Cardiac septum (tissue), 1 donor: ENCODE measurements at places on chromosomes 6 and 20.

- DNase-seq: no peak
Measured at GRCh38 chr20:62197801-62198200, 15.0 kb downstream of the MTG2 start.

GRCh38 chr6:36244641-36245280, 25.1 kb upstream of the PNPLA1 start:
- DNase-seq: no peak

DNA sequence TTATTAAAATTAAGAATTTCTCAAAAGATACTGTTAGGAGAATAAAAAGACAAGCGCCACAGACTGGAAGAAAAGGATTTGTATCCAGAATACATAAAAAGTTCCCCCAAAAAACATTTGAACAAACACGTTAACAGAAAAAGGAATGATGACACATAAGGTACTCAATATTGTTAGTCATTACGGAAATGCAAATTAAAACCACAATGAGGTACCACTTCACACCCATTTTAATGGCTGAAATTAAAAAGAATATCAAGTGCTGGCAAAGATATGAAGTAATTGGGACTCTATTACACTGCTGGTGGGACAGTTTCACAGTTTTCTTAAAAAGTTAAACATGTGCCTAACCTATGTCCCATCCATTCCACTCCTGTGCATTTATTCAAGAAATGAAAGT, 51.4 kb downstream of the HECA start:
- DNase-seq: no peak

DNA sequence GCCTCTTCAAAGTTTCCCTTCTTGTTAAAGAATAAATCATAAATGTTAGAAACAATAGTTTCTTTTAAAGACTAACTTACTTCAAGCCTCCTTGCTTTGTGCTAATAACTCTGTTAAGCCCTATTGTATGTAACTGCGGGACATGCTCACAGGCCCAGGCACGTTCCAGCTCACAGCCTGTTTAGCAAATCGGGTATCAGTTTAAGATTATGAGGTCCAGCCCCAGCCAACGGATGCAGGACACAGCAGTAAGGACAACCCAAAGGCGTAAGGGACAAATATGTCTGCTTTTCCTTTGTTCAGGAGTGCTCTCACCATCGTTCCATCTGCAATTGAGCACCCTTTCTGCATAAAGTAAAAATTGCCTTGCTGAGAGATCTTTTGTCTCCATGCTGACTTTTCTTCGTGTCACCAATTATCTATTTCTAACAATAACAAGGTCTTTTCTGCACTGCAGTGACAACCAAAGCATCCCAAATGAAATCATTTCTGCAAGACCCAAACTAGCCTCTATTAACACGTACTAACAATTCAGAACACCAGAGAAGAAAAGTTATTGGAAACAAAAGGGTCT, 1.4 kb downstream of the C6orf52 start:
- no peak for DNase-seq

- no peak for DNase-seq
Measured at GRCh38 chr6:99282479-99283062, 66.9 kb downstream of the FAXC start.

DNA sequence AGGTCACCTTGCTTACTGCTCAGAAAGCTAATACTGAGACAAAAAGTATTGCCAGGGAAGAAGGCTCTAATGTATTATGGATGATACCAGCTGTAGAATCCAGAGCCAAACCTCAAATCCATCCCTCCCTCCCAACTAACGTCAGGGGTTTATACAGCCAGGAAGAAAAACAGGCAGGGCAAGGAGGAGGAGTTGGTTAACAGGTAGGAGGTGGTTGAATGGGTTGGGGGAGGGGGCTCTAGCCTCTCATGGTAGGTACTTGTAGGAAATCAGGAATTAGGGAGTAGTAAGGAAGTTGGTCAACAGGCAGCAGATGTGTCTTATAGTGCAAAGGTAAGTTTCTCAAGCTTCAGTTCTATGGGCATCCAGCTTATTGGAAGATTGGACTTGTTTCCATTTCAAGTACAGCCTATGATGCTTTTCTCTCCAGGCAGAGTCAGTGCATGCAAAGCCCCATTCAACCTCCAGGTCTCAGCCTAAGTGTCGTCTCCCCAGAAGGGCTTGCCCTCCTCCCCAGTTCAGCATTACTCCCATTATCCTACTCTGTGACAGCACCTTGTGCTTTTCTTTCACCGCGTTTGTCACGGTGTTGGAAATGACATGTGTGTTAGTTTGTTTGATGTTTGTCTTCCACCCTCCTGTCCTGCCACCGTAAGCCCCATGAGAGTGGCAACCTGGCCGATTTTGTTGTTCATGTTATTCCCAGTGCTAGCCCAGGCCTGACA, 38.1 kb downstream of the PNLDC1 start:
- DNase-seq: no peak

- no peak for DNase-seq
Measured at GRCh38 chr6:118810420-118811027, 83.4 kb upstream of the ASF1A start.

DNA sequence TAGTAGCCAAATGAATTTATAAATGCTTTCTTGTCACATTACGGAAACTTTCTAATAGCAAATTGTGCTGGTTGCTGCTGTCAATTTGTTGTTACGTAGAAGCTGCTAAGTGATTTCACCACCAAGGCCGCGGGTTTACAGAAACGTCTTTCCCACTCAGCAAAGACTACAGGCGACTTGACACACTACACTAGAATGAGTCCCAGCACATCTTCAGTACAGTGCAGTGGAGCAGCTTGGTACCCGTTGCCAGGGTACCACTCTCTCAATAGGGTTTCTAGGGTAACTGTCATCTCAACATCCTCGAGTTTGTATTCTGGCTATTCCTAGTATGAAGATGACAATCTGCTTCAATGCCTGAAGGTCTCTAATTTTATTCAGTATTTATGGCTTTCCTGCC, 22.7 kb upstream of the ZDHHC14 start:
- no peak for DNase-seq

GRCh38 chr20:47782076-47782475, 3.2 kb downstream of the SULF2 start:
- no peak for DNase-seq

DNA sequence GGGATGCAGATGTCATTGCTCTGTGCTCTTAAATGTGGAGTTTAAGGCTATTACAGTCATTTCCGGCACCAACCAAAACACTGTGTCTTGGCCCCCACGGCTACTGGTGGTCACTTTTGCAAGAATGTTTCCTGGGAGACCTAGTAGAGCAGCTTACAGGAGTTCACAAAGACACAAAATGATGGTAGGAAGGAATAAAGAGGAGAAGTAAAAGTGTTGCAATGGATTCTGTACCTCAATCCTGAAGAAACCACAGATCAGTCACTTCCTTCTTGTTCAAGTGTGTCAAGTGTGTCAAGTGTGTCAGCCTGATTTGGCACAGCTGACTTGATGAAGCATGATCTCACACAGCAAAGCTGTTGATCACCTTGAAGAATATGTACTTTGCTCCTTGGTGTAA, 344.0 kb downstream of the PLCB1 start:
- no peak for DNase-seq

DNA sequence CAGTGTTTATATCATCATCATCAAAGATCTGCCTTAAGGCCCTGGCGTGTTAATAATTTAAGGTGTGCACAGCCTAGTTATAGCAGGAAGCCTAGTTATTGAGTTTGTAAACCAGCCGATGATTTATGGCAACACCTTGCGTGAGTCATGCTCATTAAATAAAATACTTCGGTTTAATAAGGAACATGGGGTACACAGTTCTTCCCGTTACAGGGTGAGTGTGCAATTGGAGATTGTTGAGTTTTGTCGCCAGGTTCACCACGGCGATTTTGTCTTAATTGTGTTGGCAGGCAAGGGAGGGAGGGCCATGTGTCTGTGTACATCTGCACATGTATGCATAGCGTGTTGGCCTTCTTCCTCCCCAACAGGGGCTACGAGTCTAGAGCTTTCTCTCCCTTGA, 104.0 kb downstream of the TFAP2A start:
- no peak for DNase-seq

DNA sequence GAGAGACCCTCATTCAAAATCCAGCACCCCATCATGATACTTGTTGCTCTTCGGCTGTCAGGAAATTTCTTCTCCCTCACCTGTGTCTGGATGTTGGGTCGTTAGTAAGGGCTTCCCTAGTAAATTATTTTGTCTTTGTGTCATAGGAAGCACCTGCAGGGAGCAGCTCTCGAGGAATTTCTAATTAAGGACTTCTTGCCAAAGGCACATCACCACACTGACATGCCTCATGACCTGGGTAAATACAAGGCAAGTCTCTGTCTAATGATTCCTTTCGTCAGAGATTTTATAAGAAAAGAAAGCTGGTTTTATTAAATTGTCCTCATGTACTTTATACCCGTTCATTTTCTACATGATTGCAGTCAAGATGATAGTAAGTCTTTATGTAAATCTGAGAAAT, at the start of gene NOX3:
Gene NOX3 (minus strand): TSS at position 74 of the 400 bp plus-strand sequence. CDS start 39 bp downstream, at position 35.
- DNase-seq: no peak

DNA sequence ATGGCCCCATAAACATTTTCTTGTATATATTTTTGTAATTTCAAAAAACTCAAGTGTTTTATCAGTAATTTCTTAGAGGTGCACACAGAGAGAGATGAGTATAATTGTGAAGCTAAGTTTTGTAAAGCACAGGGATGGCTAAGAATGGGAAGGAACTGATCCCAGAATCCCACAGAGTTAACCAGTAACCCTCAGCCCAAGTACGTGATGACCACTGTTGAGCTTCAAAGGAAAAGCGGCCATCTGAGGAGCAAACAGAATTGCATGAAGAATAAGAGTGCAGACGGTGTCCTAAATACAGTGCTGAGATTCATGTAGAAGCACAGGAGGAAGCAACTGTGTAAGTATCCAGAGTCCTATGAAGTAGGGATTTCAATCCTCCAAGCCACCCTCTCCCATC, 28.1 kb upstream of the HLA-C start:
- DNase-seq: no peak
